ENCODE measurements at places on chromosomes 7 and 10.

DNA sequence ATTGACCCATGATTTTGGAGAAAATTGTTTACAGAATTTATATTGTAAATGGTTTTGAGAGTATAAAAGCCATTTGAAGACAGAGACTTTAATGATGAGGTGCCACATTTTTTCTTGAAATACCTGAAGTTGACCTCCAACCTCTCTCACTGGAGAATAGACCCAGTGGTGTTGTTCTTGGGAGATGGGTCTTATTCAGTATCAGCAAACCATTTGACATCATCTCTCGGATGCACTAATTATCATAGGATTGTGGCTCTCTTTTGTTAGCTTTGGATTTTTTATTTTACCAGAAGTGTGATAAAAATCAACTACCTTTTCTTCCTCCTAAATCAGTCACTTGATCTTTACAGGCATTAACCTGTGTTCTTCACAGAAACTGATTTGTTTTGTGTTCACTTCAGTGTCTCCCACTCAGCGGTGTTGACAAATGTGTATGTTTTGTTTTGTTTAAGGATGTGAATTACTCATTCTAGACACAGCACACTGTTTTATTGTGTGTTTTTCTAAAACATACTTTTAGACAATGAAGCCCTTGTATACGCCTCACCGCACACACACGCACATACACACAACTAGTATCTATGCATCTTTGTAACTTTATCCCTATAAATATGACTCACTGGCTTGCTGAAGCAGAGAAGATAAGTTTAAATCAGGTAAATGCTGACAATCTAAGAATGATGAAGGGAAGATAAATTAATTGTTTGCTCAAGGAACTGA, 455.6 kb downstream of the INHBA start:
- DNase-seq: no peak

GRCh38 chr10:11501600-11501999, 109.8 kb downstream of the USP6NL start:
- no peak for DNase-seq

DNA sequence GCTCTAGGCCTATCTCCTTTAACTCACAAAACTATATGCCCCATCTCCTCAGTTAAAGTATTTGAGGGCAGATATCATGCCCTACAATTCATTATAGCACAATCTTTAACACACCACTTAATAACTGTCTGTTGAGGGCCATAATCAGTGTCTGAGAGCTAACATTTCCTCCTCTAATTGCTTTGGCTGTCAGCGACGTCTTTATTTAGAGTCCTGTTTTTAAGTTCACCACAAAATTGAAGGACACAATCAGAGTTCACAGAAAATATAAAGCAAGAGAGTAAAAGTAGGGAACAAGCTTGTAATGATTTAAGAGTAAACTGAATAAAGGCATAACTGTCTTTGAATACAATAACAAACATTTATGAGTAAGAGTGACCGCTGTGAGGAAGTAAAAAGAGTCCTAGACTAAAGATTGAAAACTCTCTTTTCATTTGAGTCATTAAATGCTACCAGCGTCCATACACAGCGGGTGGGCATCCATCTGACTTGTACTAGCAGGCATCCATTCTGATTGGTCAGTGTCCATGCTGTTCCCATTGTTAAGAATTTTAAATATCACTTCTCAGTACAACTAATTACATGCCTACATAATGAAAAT, 38.4 kb upstream of the ABCB4 start:
- no peak for DNase-seq

- peak; percentile 29 for DNase-seq
These were observed 31.0 kb upstream of the STARD3NL start for GRCh38 chr7:38147005-38147404.

DNA sequence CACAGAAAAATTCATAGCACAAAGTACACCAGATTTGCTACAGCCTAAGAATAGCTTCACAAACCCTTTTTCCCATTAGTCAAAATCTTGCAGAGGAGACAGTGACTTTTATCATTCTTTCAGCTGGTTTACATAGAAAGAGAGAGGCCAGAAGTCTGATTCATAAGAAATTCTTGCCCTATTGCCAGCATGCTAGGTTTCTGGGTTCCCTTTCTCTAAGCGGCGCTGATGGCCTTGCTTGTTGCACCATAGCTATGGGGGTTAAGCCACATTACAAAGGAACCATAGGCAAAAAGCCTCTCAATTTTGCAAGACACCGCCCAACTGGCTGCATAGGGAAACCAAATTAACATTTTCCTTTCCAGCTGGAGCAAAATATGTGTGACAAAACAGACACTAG, 87.4 kb downstream of the ZNF467 start:
- DNase-seq: peak; percentile 69

- no peak for DNase-seq
These were observed 24.0 kb downstream of the OR9A2 start for GRCh38 chr7:143002898-143003297.

DNA sequence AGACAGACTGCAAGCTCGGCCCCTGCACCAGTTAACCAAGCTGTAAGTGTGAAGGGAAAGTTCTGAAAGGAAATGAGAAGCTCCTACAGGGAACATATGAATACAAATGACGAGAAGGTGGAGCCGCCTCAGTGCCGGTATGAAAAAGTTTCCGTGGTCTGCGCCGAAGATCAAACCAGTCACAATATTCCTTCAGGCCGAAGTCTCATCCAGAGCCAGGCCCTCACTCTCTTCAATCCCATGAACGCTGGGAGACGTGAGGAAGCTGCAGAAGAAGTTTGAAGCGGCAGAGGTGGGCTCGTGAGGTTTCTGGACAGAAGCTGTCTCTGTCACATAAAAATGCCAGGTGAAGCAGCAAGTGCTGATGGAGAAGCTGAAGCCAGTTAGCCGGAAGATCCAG, 71.9 kb downstream of the CFAP46 start:
- no peak for DNase-seq

GRCh38 chr7:131556909-131557651, 652 bp upstream of the PODXL start:
- DNase-seq: no peak

- DNase-seq: no peak
These were observed 229.6 kb upstream of the TPK1 start for GRCh38 chr7:145065473-145065872.

- no peak for DNase-seq
These were observed 16.5 kb downstream of the SLK start for GRCh38 chr10:103983367-103983911.

GRCh38 chr10:102918817-102919245, 737 bp downstream of the CNNM2 start:
- DNase-seq: no peak

DNA sequence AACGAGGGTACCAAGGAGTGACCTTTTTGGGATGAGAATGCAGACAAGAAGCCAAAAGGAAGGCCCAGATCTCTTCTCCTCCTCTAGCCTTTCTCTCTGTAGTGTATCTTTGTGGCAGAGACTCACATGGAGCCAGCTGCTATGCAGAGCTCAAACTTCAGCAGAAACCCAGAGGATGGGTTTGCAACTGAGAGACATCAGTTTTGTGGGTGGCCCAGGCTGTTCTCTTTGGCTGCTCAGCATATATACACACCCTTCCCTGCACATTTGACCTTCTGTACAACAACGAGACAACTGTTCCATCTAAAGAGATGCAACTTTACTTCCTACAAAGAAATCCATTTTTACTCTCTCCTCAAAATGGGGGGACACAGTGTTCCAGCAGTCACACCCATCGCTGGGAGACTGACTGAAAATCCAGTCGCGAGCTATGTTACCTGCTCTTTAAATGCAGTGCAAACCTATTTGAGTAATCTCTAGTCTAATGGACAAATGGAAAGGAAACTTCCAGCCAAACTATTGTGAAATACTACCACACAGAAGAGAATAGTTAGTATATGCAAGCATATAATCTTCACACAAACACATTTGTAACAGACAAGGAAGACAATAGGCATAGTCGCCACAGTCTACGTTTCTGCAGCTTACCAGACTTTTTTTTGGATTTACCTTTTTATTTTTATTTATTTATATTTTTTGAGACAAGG, 51.2 kb downstream of the GTF2I start:
- DNase-seq: no peak

DNA sequence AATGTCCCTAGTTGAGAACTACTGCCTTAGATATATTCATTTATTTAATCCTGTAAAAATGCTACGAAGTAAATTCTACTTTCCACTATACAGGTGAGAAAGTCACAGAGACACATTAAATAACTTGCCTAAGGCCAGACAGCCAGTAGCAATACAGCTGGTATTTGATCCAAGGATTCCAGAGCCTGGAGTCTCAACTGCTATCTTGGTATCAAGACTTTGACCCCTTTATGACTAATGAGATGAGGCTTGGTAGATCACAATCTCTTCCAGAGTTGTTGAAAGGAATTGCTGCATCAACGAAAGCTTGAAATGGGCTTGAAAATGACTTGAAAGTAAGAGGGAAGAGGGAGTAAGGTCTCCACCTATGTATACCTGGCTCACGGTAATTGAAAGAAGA, 83.3 kb downstream of the ORC5 start:
- no peak for DNase-seq

DNA sequence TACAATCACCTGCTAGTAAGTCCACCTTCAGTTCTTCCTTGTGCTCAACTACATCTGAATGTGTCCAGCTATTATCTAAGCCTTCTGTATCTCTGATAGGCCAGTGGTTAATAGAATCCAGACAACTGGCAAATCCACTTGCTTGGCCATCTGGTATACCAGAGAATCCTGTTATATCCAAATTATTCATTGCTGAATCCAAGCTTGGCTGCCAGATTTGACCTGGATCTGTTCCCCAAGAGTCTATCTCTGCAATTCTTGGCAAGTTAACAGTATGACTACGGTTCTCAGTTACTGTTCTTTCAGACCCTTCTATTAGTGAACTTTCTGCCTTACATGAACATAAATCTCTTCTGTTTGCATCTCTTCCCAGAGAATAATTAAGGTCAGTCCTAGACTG, 154.6 kb upstream of the TARP start:
- DNase-seq: peak; percentile 31

- DNase-seq: no peak
These were observed 255.0 kb upstream of the SP8 start for GRCh38 chr7:21041666-21042065.

- DNase-seq: no peak
These were observed 228.7 kb upstream of the CCDC6 start for GRCh38 chr10:60135020-60135419.

- DNase-seq: no peak
These were observed 177.3 kb downstream of the RPS24 start for GRCh38 chr10:78210976-78211375.

GRCh38 chr7:98500764-98501163, 99.9 kb upstream of the BAIAP2L1 start:
- no peak for DNase-seq

- no peak for DNase-seq
These were observed 21.1 kb downstream of the UNC5B start for GRCh38 chr10:71233482-71233892.

DNA sequence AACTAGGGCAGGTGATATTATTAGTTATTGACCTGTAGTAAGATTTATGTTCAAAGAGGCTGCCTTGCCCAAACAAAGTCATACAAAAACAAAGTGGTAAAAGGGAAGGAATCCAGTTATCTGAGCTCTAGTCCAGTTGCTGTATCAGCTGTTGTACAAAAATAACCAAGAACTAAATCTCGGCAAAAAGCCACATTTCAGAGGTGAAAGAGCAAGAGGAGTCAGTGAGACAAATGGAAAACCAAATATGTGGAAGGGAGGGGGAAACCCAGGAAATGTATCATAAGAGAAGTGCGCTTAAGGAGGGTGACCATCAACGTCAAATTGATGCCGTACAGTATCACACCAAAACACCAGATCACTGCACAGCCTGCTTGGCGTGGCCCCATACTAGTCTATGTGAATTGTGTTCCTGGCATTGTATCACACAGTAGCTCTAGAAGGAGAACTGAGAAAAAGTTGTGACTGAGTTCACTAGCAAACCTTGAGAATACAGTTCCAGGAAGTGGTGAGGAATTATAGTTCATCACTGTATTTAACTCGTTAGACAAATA, 6.4 kb downstream of the AGBL3 start:
- DNase-seq: peak; percentile 49

DNA sequence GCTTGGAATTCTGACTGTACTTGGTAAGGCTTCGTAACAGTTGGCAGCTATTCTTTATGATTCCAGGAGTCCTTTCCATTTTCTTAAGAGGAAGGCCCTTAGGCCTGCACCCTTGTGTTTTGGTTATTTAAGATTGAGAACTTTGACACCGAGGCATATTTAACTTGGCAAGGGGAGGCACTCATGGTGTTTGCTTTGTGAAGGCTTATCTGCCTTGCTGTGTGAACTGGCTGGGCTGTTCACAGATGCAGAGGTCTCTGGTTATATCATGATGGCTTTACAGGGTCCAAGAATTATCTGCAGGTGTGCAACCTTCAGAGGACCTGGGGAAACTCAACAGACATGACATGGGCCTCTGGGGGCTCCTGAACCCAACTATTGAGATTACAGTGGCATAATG, 833 bp upstream of the PNLIPRP1 start:
- DNase-seq: no peak
